B cell (primary cell): ENCODE measurements at places on chromosomes 6 and 20. TPM values are rescaled to one million over a fixed set of nuclear protein-coding genes. Genes with fewer than 3 reads are reported as not detected.
A peak's percentile ranks its signal among the peaks of the same experiment; 100 is the strongest.

DNA sequence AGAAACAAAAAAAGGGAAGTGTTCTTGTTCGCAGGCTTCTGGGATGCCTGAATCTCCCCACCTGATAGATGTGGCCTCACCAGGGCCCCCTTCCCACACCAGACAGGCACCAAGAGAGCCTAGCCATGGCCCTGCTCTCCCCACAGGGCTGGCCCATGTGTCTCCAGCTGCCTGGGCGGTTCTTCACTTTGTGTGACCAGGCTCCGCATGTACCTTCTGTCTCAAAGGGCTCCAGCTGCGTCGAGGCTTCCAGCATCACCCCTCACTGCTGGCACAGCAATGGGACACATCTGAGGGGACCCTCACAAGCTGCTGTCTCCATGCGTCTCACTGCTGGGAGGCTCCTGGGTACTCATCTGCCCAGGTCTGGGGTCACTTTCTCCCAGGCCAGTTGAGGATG lies 362.9 kb downstream of the ZFAND3 start:
- H3K4me1 ChIP-seq, result no peaks in the 10 kb centered on the region
- H3K27ac ChIP-seq, result no peak overlapping the region
- H3K36me3 ChIP-seq, result peaks cover 6% of the 10 kb centered on the region
- no peak for DNase-seq

DNA sequence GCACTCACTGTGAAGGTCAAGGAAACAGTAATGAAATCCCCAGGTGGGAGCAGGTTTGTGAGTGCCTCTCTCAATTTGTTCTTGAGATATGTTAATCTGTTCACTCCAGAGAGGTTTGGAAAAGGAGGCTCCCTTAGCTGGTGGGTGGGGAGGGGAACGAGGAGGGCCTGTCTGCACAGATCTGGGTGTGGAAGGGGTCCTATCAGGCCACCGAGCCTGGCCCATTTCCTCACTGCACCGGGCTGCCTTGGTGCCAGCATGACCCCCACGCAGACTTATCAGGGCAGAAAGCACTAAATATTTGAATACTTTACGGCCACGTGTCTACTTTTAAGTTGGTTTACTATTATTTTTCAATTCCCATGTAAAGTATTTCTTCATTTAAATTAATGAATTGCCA lies 8.3 kb downstream of the AGPAT4 start:
- H3K27ac ChIP-seq, result no peak overlapping the region
- no peaks in the 10 kb centered on the region for H3K27me3 ChIP-seq
- H3K36me3 ChIP-seq, result no peaks in the 10 kb centered on the region
- no peak overlapping the region for H3K4me3 ChIP-seq
- no peaks in the 10 kb centered on the region for H3K4me1 ChIP-seq
- no peak for DNase-seq

Gene ULBP2
- not detected in 2 replicates for total RNA-seq

DNA sequence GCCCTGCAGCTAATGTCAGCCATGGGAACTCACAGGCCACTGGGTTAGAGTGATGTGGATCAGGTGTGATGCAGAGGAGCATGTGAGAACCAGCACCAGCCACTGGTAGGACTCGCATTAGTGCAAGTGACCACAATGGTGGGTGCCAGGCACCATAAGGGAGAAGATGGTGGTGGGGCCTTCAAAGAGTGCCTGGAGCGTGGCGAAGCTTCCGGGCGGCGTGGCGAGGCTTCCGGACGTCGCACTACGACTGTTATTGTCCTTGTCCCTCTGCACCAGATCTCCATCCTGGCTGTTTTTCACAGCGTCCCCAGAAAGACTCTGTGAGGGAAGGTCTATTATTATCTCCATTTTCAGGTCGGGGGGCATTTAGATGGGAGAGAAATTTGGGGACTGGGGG lies 43.9 kb downstream of the C20orf203 start:
- no peak overlapping the region for H3K27ac ChIP-seq
- no peaks in the 10 kb centered on the region for H3K27me3 ChIP-seq
- peaks cover 19% of the 10 kb centered on the region for H3K4me1 ChIP-seq
- H3K36me3 ChIP-seq, result no peaks in the 10 kb centered on the region
- no peak for DNase-seq
- no peak overlapping the region for H3K4me3 ChIP-seq

- H3K4me3 ChIP-seq, result peak overlapping the region; percentile 94
- H3K36me3 ChIP-seq, result peaks cover 3% of the 10 kb centered on the region
- H3K27ac ChIP-seq, result peak overlapping the region; percentile 93
- peaks cover 14% of the 10 kb centered on the region for H3K4me1 ChIP-seq
Observed at GRCh38 chr20:38962928-38963401, 821 bp downstream of the DHX35 start.

- no peaks in the 10 kb centered on the region for H3K27me3 ChIP-seq
- H3K27ac ChIP-seq, result no peak overlapping the region
- no peak overlapping the region for H3K4me3 ChIP-seq
- no peak for DNase-seq
- H3K36me3 ChIP-seq, result no peaks in the 10 kb centered on the region
Observed at GRCh38 chr6:137117581-137117980, 55.9 kb downstream of the IL22RA2 start.

DNA sequence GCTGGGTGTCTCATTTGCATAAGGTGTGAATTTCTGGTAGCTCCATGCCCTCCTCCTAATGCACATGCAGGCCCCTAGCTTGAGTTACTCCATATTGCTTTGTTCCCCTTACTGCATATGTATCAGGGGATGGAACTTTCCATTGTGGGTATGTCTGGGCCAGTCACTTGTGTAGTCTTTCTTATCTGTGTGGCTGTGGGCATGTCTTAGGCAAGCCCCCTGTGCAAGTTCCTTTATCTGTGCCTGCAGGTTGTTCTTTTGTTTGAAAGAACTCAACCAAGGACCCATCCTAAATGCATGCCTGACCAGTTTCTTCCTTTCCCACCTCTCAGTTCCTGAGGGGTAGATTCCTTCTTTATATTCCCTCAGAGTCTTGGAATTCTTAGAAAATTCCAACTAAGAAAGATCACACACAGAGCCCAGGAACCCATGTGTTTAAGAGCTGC lies 23.6 kb downstream of the MBOAT1 start:
- H3K27ac ChIP-seq, result no peak overlapping the region
- H3K36me3 ChIP-seq, result peaks cover 2% of the 10 kb centered on the region
- H3K4me1 ChIP-seq, result no peaks in the 10 kb centered on the region
- no peaks in the 10 kb centered on the region for H3K27me3 ChIP-seq
- no peak overlapping the region for H3K4me3 ChIP-seq

DNA sequence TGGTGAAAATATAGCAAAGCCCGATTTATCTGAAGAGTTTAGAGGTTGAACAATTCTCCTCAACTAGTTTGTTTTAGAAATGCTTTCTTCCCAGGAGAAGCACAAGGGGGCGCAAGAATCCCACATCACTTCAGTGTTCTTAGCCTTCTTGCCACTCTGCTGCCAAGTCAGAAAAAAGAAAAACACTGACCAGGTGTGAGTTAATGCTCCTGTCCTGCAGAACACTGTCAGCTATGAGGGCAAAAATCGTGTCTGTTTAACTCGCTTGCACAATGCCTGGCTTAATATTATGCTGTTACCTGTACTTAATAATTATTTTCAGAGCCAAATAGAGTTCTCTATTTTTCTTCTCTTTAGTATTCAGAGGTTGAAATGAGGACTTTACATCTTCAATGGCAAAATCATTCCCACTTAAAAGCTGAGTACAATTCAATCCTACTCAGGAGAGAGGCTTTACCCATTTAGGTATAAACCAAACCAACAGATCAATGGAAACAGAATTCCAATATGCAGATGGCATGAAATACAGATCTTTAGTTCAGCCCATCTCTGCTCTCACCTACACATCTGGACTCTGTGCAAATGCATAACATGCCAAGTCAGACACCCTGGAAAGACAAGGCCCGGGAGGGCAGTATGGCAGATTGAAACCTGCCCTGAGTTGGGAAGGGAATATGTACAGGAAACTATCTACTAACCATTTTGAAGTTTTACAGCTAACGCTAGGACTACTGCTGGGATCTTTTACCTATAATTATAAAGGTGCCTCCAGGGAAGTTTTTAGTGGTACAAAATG lies 71.4 kb upstream of the TULP1 start:
- DNase-seq, result peak; percentile 82
- H3K27me3 ChIP-seq, result no peaks in the 10 kb centered on the region
- no peak overlapping the region for H3K27ac ChIP-seq
- no peaks in the 10 kb centered on the region for H3K4me1 ChIP-seq

- peaks cover under 1% of the 10 kb centered on the region for H3K4me1 ChIP-seq
- no peak overlapping the region for H3K4me3 ChIP-seq
- no peaks in the 10 kb centered on the region for H3K27me3 ChIP-seq
- H3K36me3 ChIP-seq, result no peaks in the 10 kb centered on the region
Observed at GRCh38 chr6:130696806-130697205, 130.4 kb upstream of the SMLR1 start.
